Activated CD8-positive, alpha-beta T cell treated with anti-CD3 and anti-CD28 coated beads, Interleukin-2, amount 10 ng/mL, durations not matched to agents 7 days and 5 days (primary cell): ENCODE measurements at places on chromosomes 3 and 15. TPM values are rescaled to one million over a fixed set of nuclear protein-coding genes. Genes with fewer than 3 reads are reported as not detected.

- peaks cover 5% of the 10 kb centered on the region for H3K36me3 ChIP-seq
- H3K27ac ChIP-seq: no peak overlapping the region
- peaks cover 39% of the 10 kb centered on the region for H3K4me1 ChIP-seq
- H3K4me3 ChIP-seq: no peak overlapping the region
- DNase-seq: no peak
These were observed 81.4 kb downstream of the FOXP1 start for GRCh38 chr3:71502066-71502625.

DNA sequence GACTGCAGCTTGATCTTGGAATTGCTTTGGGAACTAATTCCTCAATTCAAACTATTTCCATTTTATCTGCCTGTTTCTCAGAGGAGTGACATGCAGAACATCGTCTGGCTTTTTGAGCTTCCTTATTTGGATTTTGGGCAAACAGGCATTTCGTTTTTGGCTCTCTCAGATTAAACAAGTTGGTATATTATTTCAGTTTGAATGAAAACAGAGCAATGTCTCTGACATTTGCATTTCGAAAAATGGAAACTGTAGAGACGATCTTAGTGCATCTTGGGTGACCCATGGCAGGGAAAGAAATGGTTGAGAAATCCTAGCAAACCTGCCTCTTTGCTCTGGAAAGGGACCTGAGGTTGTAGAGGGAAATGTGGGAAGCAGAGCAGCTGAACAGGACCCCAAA, 33.0 kb upstream of the SNRK start:
- no peak overlapping the region for H3K4me3 ChIP-seq
- H3K36me3 ChIP-seq: no peaks in the 10 kb centered on the region
- DNase-seq: no peak
- peaks cover 11% of the 10 kb centered on the region for H3K4me1 ChIP-seq
- peaks cover 2% of the 10 kb centered on the region for H3K27me3 ChIP-seq

GRCh38 chr3:23129817-23130216, 73.3 kb upstream of the UBE2E2 start:
- DNase-seq: no peak
- no peak overlapping the region for H3K4me3 ChIP-seq
- no peak overlapping the region for H3K27ac ChIP-seq
- H3K36me3 ChIP-seq: no peaks in the 10 kb centered on the region
- H3K27me3 ChIP-seq: peaks cover 2% of the 10 kb centered on the region

GPR62 gene
- not detected for total RNA-seq
